ENCODE measurements at places on chromosomes 3 and 15.

- no peak for DNase-seq
Observed at GRCh38 chr3:54827776-54828175, 100.1 kb downstream of the LRTM1 start.

GRCh38 chr15:33699691-33700447, 268.4 kb upstream of the CHRM5 start:
- DNase-seq, result peak; percentile 12

- no peak for DNase-seq
Observed at GRCh38 chr3:57160076-57160764, 4.9 kb downstream of the IL17RD start.

DNA sequence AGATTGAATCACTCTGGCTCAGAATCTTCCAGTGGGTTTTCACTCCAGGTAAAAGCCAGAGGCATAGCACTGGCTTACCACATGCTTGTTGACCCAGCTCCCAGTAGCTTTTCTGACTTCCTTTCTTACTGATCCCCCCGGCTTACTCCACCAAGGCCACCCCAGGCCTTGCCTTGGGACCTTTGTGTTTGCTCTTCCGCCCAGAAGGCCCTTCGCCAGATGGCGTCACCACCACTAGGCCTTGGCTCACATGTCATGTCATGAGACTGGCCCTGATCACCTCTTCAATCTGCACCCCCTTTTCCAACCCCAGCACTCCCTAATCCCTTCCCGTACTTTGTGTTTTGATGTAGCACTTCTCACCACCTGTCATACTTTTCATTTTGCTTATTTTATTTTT, 98.5 kb upstream of the UMPS start:
- no peak for DNase-seq

- DNase-seq, result no peak
Observed at GRCh38 chr3:47542471-47543173, 29.1 kb upstream of the ELP6 start.

GRCh38 chr3:42705058-42705767, 2.6 kb upstream of the HHATL start:
- no peak for DNase-seq

- DNase-seq, result peak; percentile 51
Observed at GRCh38 chr3:126522363-126522788, 1.6 kb upstream of the CHST13 start.

DNA sequence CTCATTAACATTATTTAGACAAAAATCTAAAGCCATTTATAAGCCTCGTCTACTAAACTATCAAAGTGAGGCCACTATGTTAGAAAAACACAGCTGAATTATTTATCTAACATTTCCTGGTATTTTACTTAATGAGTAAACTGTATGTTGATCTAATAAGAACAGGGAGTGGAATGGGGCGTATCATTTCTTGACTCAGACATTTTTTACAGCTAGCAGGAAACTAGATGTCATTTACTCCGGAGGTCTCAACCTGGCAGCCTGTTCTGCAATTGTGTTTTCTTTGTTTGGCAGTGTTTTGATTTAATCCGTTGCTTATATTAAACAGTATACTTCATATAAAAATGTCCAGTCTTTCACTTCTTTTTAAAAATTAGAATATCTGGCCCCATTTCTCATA, 79.1 kb upstream of the ABI3BP start:
- DNase-seq, result peak; percentile 53

DNA sequence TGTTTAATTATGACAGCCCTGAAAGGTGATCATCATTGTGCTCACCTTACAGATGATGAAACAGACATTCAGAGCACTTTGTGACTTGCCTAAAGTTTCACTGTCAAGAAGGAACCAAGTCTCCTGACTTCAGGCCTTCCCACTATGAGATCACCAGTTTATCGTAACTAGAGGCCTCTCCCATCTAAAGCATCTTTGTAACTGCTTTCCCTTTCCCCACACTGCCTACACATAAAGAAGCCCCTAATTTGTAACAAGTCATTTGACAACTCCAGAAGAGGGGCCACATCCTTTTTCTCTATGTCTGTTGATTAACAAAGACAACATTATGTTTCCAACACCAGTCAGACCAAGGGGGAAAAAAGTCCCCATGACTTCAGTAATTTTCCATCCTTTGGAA, 1.1 kb downstream of the KLHL6 start:
- no peak for DNase-seq

DNA sequence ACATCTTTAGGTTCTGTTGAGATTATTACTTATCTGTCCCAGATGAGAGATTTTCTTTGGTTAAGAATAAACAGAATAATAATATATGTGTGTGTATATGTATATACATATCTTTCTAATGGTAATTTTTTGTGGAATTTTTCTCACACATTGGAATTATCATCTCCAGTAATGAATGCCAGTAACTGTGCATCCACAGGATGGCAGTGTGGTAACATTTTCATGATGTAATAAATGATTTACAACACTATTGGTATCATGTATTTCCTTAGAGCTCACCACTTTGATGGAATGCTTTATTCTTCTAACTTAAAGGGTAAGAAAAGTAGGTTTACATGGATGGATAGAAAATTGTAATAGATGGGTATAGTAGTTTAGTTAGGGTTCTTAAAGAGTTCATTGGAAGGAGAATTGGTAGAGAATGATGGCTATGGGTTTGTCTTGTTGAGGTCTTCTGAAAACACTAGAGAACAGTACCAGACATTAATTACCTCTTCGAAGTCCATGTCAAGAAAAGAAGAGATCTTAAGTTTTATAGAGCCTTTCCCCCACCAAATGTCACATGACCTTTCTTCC, 78.1 kb downstream of the STT3B start:
- peak; percentile 51 for DNase-seq

DNA sequence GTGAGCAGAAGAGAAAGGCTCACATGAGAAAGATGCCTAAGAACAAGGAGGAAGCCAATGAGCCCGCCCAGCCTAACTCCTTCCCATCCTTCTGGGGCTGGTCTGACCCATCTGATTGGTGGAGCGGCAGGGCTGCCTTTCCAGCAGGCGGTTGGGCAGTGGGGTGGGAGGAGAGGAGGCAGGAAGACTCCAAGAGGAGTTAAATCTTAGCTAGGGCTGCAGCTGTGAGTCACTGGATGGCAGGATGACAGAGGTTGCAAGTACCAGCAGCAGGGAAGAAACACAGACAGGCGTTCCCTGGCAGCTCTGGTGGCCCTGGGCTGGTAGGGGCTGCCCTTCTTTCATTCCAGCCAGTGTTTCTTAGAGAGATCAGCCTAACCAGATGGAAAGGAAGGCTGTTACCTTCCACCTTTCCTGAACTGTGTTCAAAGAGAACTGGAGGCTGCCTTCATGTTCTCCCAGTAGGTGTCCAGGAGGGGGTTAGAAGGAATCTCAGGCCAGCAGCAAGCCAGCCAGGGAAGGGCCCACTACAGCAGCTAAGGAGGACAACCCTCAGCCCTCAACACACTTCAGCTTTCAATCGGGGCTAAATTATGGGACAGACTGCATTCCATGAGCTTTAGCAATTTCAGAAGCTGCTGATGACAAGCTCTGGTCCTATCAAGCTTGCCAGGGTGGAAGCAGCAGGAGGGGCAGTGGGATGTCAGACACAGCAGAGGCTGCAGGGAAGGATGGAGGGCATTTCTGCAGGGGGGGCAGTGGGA, 50.3 kb downstream of the CHSY1 start:
- DNase-seq, result peak; percentile 99

DNA sequence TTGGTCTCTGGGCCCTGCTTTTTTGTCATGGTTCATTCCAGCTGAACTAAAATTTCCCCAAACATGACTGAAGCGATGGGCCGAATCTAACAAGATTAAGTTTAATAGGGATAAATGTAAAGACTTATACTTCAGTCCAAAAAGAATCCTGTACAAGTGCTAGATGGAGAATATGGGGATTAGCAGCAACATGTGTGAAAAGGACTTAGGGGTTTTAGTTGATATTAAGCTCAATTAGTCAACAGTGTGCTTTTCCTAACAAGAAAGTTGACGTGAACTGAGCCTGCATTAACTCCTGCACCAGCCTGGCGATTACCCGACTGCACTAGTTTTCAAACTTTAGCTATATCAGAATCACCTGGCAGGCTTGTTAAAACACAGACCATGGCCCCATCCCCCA, 61.0 kb upstream of the BBX start:
- DNase-seq, result no peak

DNA sequence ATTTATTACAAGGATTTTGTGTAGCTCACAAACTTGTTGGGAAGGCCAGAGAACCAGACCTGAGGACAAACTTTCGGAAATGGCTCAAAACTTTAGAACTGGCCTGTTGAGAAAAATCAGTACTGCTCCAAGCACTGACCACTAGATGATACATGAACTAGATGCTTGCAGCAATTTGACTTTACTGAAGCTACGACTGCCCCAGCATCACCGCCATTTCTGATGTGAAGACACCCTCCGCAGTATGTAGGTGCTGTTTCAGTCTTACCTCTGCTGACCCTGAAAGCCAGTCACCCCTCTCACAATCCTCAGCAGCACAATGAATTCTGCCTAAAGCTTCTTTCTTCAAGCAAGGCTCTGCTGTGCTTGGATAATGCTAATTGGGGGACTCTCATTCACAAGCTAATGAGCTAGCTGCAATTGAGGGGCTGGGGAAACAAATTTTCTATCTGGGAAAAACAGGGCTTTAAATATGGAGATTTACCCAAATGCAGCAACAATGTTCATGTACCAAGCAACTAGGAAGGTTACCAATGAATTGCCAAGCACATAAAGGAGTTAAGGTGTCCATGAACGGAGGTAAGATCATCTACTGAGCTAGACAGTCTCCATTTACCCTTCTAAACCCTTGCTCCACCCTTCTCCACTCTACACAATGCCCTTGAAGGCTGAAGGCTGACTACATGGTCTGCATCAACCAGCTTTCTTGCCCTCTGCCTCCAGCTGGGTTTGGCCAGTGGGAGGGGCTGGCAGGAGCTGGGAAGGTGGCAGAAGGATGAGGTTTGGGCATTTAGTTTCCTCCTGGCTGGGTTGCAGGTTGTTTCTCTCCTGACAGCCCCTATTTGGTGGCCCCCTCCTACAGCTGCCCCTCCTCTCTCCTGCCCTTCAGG, 53.2 kb upstream of the FSTL1 start:
- DNase-seq, result no peak

- DNase-seq, result no peak
Observed at GRCh38 chr15:25990220-25990619, 127.1 kb upstream of the ATP10A start.

GRCh38 chr15:68991723-68992122, 22.8 kb upstream of the NOX5 start:
- DNase-seq, result no peak

GRCh38 chr3:143783851-143784370, 64.4 kb downstream of the SLC9A9 start:
- DNase-seq, result peak; percentile 35
